AG04449 (cell line): ENCODE measurements at places on chromosomes 16 and 17.

DNA sequence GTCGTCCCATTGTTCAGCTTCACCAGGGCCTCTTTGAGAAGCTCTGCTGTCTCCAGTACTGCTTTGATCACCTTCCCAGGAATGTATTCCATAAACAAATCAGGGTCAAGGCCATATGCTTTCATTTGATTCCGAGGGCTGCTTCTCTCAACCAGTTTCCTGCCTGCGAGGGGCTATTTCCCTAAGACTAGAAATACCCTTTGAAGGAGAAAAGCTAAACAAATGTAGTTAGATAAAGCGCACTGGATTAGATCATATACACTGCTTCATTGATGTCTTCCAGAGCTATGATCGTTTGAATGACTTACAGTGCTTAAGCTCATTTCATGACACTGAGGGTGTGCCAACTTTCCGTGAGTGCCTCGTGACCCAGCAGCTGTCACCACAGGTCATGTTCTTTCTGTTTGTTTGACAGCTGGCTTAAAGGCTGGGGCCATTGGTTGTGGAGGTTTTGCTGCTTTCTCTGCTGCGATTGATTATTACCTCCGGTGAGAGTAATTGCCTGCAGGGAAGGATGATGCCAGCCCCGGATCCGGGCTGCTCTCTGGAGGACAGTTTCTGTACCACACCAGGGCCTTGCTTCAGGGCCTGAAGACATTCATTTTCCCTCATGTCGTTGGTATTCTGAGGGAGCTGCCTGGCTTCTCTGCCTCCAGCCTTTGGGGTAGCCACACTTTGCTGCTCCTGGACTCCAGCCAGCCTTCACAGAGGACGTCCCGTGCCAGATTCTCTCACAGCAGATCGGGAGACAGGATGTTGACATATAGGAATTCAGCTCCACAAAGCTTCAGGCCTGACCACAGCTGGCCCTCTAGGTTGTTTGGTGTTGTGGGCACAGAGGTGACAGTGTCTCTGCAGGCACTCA, 3.9 kb downstream of the TIMM22 start:
- DNase-seq = no peak

DNA sequence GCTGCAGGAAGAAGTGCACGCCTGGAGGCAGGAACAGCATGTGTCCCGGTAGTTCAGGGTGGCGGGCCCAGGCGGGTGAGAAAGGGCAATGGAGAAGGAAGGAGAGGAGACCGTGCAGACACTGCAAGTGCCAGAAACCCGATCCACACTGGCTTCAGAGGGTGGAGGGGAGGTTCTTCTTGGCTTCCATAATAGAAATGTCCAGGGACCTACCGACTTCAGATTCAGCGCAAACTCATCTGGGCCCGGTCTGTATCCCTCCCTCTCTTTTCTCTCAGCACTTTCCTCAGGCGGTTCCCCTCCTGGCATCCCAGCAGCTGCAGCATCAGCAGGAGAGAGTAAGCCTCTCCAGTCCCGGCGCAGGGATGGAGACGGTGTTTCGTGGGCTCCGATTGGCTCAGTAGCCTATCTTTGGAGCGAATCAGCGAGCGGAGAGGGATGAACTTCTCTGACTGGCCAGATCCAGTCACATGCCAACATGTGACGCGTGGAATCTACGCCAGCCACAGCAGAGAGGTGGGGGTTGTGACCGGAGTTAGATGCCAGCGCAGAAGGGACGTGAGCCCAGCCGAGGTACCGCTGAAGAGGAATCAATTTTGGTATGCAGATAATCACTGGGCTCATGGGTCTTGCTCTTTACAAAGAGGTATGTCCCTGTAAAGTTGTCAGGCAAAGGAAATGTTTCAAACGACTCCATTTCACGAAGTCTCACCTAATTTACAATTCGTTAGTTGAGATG, 1.9 kb upstream of the PRPSAP2 start:
- DNase-seq = peak; percentile 75

- no peak for DNase-seq
Measured at GRCh38 chr17:80006339-80006720, 29.3 kb downstream of the TBC1D16 start.

DNA sequence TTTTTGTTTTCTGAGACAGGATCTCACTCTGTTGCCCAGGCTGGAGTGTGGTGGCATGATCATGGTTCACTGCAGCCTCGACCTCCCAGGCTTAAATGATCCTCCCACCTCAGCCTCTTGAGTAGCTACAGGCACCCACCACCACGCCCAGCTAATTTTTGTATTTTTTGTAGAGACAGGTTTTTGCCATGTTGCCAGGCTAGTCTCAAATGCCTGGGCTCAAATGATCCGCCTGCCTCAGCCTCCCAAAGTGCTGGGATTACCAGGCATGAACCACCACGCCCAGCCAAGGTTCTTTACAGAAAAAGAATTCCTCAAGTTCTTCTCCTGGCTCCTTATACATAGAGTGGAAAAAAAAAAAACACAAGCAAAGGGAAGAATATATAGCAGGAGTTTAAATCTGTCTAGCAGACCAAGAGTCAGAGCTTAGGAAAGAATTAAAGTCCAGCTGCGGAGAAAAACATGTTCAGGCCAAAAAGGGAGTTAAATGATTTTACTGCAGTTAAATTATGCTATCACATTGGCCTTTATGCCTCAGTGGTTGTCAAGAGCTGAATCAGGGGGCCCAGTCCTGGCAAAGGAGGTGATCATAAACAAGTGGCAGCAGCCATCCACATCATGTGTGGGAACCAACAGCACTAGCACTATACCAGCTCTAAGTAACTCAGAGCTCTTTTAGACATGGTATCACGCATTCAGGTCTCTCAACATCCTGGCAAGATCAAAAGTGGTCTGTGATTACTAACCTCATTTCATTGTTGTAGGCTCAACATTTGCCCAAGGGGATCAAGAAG, 39.3 kb downstream of the LIG3 start:
- no peak for DNase-seq

GRCh38 chr16:19967561-19967960, 82.9 kb upstream of the GPRC5B start:
- DNase-seq = no peak

DNA sequence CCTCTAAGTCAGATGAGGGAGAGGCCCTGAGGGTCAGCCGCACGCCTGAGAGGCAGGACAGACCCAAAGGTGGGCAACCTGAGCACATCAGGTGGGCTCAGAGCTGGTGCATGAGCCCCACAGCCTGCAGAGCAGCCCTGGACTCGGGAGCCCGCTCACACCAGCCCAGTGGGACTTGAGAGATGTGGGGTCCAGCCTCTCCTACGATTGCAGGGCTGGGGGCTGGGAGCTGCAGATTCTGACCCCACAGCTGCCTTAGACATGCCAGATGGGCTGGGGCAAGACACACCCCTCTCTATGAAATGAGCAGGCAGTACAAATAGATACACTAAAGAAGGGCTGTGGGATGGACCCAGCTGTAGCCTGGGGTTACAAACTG, 77.1 kb upstream of the RBL2 start:
- DNase-seq = no peak

DNA sequence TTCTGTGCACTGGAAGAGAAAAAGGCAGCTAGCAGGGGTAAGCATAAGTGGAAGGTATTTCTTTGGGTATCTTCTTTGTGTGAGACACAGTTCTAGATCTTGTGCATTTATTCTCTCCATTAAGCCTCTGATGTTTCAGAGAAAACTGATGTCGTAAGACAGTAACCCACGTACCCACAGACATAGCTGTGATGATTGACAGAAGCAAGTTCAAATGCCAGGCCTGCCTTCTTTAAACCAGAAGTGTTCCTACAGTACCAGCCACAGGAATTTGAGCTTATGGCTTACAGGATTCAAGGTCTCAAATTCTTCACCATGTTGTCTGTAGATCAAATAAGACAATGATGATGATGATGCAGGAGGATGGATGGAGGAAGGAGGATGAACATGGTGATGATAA, 161.4 kb upstream of the KCNJ16 start:
- no peak for DNase-seq

DNA sequence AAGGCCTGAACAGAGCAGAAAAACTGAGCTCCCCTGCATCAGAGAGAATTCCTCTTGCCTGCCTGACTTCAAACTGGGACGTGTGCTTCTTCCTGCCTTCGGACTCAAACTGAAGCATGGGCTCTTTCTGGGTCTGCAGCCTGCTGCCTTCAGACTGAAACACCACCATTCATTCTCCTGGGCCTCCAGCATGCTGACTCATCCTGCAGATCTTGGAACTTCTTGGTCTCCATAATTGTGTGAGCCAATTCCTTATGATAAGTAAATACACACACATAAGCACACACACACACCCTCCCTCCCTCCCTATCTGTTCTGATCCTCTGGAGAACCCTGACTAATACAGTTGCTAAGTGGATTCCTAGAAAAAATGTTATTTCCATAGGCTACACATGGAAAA, 874.3 kb upstream of the EEF2KMT start:
- no peak for DNase-seq

DNA sequence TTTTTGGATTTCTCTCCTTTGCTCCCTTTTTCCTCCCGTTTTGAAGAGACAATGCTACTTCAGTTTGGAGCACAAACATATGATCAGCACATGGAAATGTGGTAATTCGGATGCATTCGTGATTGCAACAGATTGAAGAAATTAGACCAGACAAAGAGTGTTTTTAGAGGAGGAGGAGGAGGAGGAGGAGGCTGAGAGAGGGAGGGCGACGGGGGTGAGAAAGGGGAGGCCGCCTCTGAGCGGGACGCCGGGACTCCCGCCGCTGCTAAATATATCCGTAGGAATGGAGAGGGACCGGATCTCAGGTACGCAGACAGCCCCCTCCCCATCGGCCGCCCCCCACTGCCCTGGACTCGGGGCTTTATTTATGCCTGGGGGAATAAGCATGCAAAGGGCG, 179.3 kb downstream of the SEC14L1 start:
- DNase-seq = no peak

GRCh38 chr16:70570967-70571570, 47.5 kb downstream of the SF3B3 start:
- no peak for DNase-seq

DNA sequence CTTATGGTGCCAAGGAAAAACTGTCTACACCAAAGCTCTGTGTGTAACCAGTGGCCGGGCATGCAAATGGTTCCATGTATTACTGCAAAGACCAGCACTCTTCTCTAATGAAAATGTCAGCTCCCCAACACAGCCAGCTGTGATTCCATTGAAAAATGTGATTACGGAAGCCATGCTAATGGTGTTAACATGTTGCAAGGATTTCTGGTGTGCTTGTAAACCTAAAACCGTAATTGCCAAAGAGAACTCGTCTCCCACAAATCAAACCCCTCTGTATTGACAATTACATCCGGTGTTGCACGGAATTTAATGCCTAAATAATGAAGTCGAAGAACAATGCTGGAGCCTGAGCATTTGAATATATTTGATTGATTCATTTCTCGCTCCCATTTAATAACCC, 351.7 kb downstream of the NPIPA8 start:
- DNase-seq = no peak

DNA sequence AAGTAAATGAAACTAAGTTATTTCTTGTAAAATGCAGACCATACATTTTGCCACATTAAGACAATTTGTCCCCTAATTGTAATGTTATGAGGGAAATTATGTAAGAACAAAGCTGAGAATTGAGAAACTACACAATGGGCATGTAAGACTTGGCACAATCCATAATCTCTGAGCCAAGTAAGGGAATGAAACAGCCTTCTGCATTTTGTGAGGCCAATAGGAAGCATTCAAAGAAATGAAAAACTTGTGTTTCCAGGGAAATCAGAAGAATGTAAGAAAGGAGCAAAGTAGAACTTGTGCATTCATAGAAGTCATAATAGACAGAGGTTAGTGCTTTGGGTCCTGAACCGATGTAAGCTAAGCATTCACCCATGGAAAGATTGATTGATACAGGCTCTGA, 1.8 kb downstream of the KRTAP9-4 start:
- DNase-seq = no peak

- no peak for DNase-seq
Measured at GRCh38 chr16:79658301-79659033, 57.9 kb upstream of the MAF start.

- no peak for DNase-seq
Measured at GRCh38 chr16:57480754-57481230, 5.5 kb downstream of the DOK4 start.

DNA sequence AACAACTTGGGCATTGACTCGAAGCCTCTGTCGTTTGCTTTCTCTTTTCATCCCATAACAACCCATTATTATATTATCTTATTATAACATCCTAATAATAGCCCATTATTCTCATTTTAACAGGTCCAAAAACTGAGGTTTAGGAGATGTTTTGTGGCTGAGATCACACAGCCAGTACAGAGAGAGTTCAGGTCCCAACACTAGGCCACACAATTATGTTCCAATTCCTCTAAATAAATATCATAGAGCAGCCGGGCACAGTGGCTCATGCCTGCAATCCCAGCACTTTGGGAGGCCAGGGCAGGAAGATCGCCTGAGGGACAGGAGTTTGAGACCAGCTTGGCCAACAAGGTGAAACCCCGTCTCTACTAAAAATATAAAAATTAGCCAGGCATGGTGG, 40.3 kb upstream of the KIFC3 start:
- no peak for DNase-seq

GRCh38 chr17:40315678-40316570, 6.9 kb downstream of the RARA start:
- DNase-seq = no peak

DNA sequence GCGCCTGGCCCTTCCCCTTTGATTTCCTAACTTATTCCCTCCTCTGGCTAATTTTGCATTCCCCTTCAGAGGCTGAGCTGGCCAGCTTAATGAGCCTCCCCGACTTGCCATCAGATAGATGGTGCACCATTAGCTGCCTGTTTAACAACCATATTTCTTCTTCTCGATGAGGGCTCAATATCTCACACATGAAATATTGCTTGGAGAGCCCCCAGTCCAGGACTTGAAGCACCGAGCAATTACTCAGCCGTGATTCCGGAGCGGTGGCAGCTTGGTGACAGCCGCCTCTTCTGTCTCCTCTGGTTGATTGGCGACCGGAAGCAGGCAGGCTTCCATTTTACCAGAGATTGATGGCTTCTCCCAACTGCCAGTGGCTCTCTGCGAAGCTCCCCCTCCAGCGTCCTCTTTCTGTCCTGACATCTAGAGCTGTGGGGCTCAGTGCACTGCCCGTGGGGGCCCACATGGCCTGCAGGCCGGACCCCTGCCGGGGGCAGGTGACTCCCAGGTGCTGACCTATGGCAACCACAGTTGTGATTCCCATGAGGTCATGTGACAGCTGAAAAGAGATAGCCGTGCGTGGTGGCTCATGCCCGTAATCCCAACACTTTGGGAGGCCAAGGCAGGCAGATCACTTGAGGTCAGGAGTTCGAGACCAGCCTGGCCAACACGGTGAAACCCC, 133.7 kb upstream of the SEC14L1 start:
- no peak for DNase-seq
